ENCODE measurements at places on chromosomes 2 and 18.

DNA sequence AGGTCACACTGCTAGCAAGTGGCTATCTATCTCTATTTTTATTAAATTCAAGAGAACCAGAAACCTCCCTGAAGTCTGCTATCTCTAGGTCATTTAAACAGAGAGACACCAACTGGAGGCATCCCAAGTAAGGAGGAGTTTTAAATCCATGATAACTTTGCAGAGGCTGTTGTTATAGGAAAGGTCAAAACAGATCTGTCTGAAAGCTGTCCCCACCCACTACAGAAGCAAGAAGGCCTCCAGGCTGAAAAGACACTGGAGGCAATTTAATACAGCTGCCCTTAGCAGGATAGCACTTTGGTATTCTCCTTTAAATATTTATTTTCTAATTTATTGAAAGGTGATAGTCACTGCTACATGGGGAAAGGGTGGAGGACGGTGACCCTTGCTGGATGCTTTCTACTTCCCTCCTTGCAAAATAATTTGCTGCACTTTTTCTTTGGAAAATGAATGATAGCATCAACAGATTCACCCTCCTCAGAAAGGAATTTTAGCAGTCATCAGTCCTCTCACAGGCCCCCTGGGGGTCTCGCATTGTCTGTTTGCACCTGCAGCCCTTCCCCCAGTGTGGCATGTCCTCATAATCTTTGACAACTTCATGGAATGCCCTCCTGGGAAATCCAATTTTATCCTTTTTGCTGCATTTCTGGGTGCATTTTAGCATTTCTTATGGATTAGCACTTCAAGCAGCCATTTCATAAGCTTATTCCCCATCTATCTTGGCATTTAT, 429.5 kb upstream of the TNP1 start:
- no peak for DNase-seq

DNA sequence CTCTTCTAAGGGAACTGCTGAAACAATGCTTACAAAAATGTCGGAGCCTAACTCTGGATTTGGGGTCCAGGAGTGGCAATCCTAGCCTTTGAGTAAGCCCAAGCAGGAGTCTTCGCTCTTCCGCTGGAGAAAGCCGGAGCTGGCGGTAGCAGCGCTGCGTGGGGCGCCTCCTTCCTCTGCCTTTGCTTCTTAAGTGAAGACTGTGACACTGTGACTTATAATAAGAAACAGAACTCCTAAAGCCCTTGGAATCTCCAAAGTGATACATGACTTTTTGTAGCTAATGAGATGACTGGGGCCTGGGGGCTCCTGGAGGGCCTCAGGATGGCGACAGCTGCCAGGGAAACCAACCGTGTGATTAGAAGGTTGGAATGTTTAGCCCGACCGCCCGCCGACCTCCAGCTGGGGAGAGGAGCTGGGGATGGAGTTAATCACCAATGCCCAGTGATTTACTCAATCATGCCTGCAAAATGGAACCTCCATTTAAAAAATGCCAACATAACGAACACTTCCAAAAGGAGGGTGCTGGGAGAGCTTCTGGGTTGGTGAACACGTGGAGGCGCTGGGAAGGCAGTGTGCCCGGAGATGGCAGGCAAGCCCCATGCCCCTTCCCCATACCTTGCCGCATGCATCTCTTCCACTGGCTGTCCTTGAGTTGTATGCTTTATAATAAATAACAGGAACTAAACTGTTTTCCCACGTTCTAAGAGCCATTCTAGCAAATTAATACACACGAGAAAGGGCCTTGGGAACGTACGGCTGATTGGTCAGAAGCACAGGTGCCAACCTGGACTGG, 29.0 kb upstream of the MAL start:
- DNase-seq: no peak

DNA sequence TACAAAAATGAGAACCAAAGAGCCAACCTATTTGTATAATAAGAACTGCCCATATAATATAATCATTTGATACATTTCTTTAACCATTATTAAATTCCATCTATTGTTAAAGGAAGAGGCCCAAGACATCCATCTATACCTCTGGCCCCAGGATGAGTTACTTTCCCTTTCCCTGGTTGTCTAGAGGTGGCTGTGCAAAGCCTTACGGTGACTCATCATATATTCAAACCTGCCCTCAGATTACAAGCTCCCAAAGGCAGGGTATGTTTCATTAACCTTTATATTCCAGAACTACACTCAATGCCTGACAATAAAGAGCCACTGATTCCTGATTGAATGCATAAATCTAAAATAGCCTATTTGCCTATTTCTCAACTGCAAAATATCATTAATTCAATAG, 105.8 kb upstream of the PID1 start:
- DNase-seq: no peak

DNA sequence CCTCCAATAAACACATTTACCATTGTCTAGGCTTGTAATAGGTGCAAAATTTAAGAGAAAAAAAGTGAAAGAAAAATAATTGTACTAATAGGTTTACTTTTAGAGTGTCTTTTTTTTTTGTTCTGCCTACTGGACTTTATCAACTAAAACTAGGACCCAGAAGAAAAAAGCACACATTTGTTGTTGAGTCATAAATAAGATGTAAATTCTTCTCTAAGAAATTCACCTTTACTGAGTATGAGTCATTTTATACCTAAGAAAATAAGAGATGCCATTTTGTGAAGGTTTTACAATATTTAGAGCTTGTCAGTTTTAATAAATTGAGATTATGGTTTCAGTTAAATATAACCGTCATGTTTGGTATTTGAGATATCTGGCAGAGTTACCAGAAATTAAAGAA, 19.2 kb downstream of the FARP2 start:
- no peak for DNase-seq

DNA sequence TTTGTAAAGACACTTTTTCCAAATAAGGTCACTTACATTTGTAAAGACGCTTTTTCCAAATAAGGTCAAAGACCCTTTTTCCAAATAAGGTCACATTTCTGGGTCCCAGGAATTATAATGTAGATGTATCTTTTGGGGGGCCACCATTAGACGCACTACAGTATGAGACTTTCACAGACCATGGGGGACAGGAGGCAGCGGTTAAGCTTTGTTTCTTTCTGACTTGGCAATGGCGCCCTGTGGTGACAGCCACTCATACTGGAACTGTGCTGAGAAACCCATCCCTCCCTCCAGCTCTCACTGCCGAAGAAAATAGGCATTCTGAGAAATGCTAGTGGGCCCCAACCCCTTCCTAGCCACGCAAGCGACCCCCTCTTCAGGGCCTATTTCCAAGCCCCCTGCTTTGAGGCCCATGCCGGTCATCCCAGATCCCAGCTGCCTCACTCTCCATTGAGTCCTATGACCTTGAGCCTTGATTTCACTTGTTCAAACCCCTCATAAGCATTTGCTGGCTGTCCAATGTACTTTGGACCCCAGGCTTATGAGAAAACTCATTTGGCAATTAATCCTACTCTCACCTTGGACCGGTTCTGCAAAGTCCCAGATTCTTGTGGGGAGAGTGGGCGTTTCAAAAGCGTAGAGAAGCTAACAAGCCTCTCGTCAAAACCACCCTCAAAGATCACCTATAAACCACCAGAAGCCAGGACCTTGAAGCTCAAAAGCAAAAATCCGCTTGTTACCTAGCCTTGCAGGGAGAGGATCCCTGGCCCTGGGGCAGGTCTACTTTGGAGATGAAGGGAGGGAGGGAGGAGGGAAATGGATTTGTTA, 11.3 kb upstream of the SPATA3 start:
- no peak for DNase-seq

- no peak for DNase-seq
Observed at GRCh38 chr2:344811-345210, 56.9 kb upstream of the ALKAL2 start.

DNA sequence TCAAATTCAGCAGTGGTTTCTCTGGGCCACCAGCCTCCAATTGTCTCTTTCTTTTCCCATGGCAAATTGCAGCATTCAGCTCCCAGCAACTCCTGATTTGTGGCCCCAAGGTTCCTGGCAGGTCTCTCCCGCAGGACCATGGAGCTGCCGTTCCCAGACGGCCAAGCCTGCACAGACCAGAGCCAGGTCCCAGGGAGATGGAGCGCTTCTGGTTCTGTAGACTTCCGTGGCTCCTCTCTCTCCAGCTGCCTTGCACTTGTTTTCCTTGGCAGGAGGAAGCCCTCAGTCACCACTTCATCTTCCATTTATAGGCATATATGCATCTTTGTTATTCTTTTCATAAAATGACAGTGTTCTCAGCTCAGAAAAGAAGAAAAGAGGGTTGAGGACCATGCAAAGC, 21.7 kb downstream of the TNP1 start:
- no peak for DNase-seq

DNA sequence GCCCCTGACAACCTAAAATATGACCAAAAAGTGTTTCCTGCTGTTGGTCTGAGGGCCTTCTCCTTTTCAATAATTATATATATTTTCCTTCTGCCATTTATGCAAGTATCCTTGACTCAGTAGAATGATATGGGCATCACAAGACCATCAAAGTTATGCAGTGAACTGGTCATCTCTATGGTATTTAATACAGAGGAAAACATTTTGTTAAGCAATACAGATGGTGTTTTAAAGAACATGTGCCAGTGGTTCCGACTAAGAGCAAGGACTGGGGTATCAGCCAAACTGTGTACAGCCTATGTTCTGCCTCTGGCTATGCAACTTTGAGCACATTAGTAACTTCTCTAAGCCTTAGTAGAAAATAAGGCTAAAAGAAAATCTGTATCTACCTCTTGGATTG, 179.0 kb downstream of the TRABD2A start:
- no peak for DNase-seq

DNA sequence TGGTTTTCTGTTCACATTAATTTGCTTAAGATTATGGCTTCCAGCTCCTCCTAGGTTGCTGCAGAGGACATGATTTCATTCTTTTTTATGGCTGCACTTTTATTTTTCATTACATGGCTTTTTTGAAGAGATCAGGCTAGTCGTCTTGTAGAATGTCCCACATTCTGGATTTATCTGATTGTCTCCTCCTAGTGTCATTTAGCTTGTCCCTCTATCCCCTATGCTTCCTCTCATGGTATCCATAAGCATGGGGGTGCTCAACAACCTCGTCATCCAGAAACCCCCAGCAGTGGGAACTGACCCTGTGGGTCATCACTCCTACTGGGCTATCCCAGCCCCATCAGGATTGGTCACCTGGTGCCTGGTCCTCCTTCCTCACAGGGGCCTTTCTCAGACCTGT, 49.6 kb downstream of the SERTAD2 start:
- DNase-seq: no peak

- DNase-seq: no peak
Observed at GRCh38 chr2:28449488-28450395, 46.1 kb upstream of the PLB1 start.

DNA sequence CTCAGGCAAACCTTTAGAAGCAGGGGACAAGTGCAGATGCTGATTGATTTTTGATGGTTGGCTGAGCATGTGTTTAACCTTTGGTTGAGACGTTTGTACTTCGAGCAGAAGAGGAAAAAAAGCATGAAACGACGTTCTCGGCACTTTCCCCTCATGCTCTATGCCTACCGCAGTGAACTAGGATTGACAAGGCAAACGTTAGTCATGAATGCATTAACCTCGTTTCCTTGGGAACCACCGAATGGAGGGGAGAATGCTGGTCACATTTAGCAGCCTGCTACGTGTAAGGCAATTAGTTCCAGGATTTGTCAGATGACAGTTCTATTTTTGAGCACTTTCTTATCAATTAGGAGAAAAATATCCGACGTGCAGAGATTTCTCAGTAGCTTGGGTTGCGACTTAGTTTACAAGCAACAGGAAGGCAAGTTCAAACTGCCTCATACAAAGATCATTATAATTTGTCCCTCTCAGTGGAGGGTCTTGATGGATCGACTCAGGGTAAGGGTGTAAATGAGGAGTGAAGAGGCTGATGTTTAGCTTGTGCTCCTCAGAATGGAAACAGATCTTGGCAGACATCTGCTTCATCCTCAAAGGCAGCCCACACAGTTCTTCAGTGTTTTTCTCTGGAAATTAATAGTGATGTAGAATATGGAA, 47.4 kb upstream of the GPR45 start:
- no peak for DNase-seq

- no peak for DNase-seq
Observed at GRCh38 chr2:206201075-206201848, 41.6 kb downstream of the EEF1B2 start.

DNA sequence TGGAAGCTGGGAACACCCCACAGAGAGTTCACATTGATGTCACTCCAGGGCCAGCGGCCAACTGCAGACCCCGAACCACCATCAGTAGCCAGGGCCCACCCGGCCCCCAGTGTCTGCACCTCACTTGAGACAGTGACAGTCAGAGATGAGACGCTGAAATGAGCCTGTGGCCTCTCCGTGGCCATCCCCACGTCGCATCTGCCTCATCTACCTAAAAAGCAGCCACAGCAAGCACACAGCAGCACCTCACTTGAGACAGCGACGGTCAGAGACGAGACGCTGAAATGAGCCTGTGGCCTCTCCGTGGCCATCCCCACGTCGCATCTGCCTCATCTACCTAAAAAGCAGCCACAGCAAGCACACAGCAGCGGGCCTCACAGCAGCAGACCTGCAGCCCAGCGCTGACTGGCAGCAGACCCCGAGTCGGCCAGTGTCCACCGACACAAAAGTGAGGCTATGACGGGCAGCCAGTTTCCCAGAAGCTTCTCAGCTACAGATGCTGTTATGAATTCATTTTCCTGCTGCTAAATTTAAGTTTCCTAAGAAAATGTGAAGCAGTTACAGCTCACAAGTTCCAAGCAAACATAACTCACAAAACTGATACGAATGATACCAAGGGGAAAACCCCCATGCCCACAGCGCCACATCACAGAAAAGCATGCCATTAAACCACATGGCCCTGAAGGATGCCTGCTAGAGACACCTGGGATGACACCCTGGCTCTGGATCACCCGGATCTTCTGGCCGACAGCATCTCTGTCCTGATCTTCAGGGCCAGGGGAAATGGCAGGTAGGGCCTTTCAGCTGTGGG, 27.7 kb downstream of the SNORC start:
- DNase-seq: no peak

GRCh38 chr18:74797577-74798151, 200.0 kb downstream of the ZNF407 start:
- no peak for DNase-seq

DNA sequence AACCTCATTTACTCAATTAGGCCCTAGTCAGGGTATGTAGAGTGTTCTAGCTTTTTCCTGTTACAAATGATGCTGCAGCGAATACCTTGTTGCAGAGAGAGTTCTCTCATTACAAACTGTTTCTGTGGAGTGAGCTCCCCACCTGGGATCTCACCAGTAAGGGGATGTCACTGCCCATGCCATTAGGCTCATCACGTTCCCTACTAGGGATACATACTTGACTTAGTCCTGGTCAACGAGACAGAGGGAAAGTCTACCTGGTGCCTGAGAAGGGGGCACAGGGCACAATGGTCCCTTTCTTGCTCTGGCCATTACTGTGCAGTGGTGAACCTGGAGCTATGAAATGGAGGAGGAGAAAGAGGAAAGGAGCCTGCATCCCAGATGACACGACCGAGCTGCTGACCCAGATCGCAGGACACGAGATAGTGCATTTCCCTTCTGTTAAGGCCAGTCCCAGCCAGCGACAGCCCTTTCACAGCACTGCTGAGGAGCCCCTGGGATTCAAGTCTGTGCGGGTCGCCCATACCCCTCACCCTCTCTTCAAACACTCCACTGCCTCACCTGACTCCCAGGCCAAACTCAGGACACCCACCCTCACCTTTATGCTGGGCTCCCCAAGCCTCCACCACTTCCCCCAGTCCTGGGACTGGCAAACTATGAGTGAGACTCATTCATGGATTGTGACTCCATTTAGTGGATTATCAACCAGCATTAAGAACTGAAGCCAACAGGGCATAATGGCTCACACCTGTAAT, 16.0 kb downstream of the MALL start:
- no peak for DNase-seq

All from immature natural killer cell (primary cell).